ENCODE measurements at places on chromosomes 13 and 19.

DNA sequence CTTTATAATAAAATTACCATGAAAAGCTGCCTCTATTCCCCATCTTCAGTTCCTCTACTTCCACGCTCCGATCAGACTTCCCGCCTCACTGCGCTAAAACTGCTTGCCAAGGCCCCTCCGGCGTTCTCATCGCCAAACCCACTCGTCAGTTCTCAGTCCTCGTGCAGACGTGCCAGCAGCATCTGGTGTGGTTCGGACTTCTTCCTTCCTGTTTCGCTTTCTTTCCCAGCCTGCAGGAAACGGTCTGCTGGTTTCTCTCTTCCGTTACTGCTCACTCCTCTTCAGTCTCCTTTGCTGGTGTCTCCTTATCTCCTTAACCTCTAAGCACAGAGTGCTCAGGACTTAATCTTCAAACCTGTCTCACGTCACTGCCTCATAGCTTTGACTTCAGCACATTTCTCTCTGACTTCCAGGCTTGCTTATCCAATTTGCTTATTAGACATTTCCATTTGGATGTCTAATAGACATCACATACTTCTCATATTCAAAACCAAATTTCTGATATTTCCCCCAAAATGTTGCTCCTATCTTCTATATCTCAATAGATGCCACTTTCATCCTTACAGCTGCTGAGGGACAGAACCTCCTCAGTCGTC is 40.3 kb downstream of the RCBTB2 start:
- DNase-seq = peak; percentile 84

DNA sequence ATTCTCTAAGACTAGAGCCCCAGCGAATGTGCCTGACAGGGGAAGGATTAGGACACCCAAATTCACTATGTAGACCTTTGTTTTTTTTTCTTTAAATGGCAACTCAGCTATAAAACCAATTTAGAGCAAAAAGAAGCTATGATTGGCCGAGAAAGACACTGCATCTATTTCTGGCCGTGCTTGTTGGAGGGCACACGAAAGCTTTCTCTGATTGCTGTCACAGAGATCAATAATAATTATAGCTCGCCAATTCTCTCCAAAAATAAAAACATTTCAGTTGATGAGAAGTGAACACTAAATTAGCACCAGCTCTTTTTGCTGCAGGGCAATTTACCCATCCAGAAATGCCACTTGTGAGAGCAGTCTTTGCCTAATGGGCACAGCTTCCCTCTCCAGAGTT is 31.2 kb downstream of the CBY2 start:
- DNase-seq = no peak

DNA sequence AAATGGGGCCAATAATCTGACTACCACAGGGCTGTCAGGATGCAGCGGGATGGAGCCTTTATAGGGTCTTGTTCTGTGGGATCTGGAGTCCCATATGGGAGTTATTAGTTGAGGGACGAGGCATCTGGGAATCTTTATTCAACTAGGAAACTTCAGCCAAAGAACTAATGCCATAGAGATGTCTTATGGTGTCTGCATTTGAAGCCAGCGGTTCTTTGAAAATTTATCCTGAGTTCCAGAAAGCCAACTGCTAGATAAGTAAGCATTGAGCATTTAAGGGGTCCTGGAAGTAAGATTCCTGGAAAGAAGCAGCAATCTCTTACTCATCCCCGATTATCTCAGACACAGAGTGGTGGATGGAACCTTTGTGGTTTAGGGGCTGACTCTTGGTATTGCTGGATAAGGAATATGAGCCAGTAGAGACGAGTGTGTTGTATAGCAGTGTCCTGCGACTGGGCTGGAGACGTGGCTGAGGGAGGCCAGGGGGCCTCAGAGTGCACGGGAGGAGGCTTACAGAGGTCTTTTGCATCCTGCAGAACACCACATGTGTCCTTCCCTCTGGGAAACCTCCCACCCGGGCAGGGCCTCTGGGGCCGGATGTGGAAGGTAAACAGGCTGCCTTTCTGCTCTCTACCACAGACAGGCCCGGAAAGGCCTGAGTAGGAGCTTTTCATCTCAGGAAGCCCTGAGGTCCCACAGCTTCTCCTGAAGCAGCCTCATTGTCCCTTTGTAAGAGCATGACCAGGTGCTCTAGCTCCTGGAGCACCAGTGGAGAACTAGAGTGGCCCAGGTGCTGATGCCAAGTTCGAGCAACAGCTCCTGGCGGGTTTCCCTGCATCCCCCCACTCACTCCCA is 28.8 kb downstream of the ACTN4 start:
- no peak for DNase-seq

- no peak for DNase-seq
These were observed 2.5 kb downstream of the COX6B2 start for GRCh38 chr19:55352040-55352439.

GRCh38 chr19:34598217-34599155 is 78.5 kb downstream of the SCGB2B2 start:
- no peak for DNase-seq

- DNase-seq = no peak
These were observed 4.1 kb downstream of the TECR start for GRCh38 chr19:14533450-14533849.

- no peak for DNase-seq
These were observed 35.4 kb downstream of the GSX1 start for GRCh38 chr13:27827646-27828045.

DNA sequence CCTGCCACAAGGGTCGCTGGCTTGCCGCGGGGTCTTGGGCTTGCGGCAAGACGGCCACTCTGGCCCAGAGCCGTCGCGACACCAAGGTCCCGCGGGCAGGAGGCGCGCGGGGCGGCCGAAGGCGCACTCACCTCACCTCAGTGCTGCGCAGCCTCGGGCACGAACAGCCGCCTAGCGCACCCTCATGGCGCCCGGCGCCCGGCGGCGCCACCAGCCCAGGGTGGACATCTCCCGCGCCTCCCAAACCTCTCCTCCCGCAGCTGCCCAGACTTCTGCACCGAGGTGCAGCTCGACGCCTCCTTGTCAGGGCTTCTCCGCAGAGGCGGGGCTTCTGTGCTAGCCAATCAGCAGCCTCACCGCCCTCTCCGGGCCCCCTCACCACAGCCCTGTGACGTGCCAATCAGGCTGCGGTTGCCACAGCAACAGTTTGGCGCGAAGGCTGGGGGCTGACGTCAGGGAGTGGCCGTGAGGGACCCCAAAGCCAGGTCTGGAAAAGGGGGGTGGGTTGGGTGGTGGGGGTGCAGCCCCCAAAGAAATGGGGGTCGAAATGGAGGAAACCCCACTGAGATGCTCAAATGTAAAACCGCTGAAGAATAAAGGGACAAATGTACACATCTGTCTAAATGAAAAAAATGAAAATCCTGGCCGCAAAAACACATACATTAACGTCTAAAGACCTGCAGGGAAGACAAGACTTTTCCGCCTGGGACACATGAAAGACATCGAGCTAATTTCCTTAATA is at the start of the genes PEG3 and ZIM2:
PEG3 (minus strand) TSS at position 276 of the 742 bp plus-strand sequence. CDS start 16,071 bp downstream, outside the sequence.
ZIM2 (minus strand) TSS at position 276 of the 742 bp plus-strand sequence. CDS start 16,449 bp downstream, outside the sequence.
- no peak for DNase-seq

GRCh38 chr19:23867895-23868294 is 46.8 kb upstream of the ZNF726 start:
- no peak for DNase-seq

DNA sequence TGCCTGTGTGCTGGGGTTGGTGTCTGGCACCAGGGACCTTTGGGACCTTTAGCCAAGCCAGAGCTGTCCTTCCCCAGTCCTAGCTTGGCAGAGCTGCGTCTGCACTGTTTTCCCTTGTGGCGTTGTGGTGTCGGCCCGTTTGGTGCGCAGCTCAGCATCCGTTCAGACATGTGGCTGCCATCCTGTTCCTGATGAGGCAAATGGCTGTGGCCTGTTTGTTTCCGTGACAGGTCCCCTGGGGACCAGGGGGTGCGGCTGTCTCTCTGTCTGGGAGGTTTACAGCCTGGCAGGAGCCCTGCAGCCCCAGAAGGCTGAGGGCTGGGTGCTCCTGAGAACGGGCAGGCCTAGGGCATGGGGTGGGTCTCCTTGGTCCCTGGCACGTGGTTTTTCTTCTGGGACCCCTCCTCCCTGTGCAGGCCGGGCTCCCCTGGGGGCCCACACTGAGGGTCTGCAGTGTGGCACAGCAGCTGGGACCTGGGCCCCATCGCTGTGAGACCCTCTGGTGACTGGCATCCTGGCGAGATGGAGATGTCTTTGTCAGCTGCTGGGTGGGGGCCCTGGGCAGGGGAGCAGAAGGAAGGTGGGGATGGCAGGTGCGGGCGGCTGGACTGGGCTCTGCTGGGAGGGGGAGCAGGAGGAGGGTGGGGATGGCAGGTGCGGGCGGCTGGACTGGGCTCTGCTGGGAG is 4.0 kb downstream of the SPPL2B start:
- DNase-seq = peak; percentile 45

DNA sequence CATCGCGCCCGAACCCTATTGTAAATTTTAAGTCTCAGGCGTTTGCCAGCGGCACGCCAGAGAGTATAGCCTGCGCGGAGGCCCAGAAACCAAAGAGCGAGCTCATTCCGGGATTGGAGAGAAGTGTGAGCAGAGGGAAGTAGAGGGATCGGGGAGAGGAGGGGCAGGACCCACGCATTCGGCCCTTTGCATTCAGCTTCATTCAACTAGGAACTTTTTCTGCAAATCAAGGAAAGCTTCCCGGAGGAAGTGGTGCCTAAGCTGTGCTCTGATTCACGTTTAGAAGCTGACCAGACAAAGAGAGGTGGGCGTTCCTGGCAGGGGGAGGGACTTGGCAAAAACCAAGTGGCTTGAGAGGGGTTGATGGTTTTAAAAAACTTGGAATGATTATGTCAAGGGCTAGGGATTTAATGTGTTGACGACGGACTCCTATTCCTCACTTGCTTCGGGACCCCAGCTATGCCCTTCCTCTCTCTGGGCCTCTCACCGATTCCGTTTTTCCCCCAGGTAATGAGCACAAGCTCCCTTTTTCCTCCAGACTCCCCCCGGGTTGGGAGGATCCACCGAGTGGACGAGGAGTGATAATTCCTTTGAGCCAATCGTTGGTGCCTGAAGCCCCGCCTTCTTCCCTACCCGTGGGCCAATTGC is 811 bp upstream of the PRMT1 start:
- no peak for DNase-seq

DNA sequence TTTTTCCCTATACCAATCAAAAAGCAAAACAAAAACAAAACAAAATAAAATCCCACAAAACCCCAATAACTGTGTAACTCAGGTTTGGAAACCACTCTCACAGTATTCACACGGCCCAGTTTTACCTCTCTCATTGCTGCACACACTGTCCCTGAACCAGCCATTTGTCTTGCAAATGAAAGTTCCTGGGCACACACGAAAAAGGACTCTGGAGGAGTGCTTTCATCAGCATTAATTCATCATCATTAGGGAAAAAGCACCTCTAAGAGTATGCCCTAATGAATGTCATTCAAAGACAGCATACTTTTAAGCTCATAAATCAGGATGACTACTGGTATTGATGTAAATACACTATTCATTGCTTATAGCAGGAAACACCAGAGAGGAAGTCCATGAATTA is 306.3 kb downstream of the DNAJC15 start:
- no peak for DNase-seq

DNA sequence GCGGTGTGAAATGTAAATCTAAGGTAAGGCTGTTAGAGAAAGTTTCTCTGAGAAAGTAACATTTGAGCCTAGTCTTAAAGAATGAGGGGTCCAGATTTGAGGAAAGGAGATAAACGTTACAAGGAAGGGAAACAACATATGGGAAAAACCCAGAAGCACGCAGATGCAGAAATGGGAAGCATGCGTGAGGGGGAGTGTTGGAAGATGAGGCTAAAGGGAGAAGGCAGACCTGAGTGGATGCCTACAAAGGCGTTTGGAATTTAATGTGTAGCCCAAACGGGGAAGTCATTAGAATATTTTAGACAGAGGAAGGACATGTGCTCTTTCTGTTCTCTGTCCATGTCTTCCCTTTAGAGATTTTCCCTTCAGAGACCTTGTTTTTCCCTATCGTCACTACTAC is 61.0 kb downstream of the TPT1 start:
- no peak for DNase-seq

DNA sequence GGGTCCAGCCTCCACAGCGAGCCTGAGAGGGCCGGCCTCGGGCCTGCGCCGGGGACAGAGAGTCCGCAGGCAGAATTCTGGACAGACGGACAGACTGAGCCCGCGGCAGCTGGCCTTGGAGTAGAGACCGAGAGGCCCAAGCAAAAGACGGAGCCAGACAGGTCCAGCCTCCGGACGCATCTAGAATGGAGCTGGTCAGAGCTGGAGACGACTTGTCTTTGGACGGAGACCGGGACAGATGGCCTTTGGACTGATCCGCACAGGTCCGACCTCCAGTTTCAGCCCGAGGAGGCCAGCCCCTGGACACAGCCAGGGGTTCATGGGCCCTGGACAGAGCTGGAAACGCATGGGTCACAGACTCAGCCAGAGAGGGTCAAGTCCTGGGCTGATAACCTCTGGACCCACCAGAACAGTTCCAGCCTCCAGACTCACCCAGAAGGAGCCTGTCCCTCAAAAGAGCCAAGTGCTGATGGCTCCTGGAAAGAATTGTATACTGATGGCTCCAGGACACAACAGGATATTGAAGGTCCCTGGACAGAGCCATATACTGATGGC is 490 bp downstream of the ITPKC start:
- DNase-seq = no peak

GRCh38 chr13:102402290-102402689 is 442 bp upstream of the FGF14 start:
- no peak for DNase-seq

DNA sequence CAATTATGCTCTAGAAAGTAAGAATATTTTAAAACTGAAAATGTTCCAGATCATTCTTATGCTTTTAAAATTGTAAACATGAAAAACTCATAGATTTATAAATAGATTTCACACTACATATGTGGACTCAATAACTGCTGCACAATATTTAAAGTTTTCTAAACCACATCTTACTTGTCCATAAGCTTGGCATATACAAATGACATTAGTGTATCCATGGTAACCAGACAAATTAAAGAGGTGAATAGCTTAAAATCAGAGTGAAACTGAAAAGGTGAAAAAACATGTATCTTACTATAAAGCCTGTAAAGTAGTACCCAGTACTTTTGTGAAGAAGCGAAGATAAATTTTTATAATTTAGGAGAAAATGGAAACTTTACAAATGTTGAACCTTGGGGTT is 151.2 kb upstream of the MYO16 start:
- DNase-seq = no peak

DNA sequence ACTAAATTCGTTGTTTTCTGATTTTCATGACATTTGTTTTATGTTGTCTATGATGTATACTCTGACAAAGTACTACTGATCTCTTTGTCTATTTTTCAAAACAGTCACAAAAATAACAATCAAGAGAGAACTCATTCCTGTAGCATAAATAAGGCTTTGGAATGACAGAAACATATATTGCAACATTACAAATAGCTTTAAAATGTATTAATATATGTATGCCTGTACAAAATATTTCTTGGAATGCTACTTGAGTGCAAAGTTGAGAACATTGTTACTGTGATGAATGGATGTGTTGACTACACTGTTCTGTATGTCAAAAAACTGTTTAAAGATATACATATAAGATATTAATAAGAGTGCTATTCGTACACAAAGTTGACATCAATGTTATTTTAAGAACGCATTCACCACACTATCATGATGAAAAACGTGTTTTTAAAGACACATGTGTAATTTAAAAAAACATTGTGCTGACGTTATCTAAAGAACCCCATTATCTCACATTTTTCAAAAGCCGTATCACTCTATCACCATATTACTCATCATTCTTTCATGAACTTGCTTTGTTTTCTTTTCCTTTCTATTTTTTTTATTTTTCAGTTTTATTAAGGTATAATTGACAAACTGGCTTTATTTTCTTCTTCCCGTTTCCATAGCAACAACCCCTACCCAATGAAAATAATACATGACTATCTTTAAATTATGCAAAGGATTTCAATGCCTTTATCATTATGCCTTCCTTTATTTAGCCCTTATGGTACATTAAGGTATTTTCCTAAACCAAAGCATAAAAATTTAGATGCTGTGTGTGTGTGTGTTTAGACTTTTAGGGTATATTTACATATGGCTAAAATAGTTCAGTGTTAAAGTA is 918.8 kb downstream of the SLITRK1 start:
- DNase-seq = no peak

- no peak for DNase-seq
These were observed 7.3 kb downstream of the OPA3 start for GRCh38 chr19:45577111-45577905.

All from CD4-positive, alpha-beta T cell treated with Interleukin-6 at 100 ng/mL for 8 hours (primary cell).